ENCODE measurements at places on chromosomes 5 and 9.

DNA sequence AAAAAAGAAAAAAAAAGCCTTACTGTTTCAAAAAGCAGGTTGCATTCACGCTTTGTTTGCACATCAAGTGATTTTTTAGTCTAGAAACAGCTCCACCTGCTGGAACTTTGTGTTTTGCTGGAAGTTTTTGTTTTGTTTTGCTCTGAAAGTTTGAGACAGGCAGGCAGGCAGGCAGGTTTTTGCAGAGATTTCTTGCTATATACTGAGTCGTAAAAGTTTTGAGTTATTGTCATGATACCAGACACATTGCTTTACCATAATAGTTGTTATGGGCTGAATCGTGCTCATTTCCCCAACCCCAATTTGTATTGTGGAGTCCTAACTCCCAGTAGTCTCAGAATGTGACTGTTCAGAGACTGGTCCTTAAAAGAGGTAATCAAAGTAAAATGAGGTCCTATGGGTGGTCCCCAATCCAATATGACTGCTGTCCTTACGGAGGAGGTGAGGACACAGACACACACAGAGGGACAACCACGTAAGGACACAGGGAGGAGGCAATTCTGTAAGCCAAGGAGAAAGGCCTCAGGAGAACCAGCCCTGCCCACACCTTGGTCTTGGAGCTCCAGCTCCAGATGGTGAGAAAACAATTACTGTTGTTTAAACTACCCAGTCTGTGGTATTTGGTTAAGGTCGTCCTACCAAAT lies 20.9 kb downstream of the OR2Y1 start:
- DNase-seq = peak; percentile 2

DNA sequence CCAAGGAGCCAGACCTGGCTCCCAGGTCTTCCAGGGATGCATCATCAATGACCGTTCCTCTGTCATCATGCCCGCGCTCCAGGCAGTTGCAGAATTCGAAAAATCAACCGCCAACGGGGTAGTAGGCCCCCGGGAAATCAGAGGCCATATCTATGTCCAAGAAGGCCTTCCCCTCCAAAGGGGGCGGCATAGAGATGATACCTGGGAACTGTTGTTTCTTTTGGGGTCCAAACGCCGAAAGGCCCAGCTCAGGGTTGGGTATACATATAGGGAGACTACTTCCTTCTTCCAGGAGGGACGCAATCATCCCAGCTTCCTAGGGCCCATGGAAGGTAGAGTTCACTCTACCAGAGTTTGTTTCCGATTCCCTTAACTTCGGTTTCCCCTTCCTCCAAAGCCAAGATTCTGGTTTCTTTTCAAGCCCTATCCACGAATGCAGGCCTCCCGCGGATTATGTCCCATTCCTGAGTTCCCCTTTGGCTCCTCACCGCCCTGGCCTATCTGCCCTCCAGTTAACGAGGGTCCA lies 754 bp downstream of the DCAF12 start:
- DNase-seq = no peak

DNA sequence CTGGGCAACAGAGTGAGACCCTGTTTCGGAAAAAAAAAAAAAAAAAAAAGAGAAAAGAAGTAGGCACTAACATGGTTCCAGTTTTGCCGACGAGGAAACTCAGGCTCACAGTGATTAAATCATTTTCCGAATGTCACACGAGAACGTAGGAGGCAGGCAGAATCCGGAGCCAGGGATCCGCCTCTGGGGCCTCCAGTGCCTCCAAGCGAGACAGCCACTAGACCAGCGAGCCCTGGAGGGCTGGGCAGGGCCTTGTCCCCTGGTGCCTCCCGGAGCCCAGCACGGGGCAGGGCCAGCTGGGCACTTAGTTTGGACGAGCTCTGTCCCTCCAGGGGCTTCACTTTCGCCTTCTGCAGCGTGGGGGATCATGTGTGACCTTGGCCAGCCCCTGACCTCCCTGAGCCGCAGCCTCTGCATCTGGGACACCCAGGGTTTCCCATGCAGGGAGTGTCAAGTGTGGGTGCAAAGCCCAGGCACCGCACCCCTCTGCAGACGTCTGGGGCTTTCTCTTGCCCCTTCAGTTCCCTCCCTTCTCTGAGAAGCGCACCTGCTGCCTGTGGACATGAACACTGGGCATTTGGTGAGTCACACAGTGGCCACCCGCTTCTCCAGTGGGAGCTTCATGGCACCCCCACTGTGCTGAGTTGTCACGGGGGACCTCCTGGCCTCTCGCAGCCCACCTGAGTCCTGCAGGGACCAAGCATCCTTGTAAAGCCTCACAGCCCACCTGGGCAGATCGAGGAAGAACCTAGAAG lies 80.3 kb downstream of the RXRA start:
- DNase-seq = no peak

DNA sequence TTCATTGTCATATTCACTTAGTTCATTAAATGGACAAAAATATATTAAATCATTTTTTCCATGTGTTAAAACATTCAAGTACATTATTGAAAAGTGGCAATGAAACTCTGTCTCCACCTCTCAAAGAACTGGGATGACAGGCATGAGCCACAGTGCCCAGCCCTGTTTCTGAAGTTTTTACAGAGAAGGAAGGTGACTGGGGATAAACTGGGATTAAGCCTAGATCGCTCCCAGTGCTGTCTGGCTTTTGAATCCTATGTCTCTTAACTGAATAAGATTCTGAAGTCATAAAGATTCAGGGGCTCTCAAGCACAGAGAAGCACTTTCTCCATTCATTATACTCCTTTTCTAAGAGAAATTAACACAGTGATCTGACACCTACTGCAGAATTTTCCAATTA lies 88.3 kb downstream of the SLC38A9 start:
- DNase-seq = no peak

- DNase-seq = no peak
Measured at GRCh38 chr5:65718576-65719310, 3.2 kb downstream of the SGTB start.

DNA sequence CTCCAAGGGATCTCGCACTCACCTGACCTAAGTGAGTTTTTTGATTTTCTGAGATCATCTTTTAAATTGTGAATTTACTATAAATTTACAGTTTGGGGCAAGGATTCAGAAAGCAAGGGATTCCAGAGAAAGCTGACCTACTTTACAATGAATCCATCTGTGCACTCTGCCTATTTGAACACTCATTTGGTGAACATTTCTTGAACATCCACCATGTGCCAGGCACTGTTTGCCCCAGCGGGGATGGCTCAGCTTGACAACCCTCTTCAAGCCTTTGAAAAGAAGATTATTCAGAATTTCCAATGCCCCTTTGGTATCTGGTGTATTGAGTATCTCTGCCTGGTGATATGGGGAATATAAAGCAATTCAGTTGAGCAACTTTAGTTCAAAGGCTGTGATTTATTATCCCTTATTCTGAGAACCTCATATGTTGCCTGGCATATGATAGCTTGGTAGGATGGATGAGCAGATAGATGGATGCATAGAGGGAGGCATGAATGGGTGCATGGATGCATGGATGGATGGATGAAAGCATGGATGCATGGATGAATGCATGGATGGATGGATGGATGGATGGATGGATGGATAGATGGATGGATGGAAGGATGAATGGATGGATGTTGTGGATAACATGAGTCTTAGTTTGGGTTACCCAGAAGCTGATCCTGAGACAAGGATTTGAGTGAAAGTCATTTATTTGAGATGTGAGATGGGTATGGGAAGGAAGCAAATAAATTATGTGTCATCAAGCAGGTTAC lies 149.7 kb upstream of the ZNF366 start:
- DNase-seq = no peak
